Inflammatory macrophage treated with lipopolysaccharide for 1 hour (primary cell): ENCODE measurements at places on chromosomes 4 and X.

DNA sequence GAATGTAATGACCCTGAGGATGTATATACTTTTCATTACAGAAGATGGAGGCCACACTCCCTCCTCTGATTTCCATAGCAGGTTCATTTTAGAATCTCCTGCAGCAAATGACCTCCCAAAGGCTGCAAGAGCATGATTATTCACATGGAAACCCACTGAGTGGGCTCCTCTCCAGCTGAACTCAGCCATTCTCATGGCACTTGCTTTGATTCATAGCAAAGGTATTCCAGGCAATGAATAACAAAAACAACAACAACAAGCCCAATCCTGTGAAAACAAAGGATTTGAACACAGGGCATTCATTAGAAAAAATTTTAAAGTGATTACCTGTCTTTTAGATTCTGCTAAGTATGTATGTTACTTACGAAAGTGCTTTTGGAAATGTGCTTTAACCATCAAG, 894.0 kb upstream of the FRG1 start:
- no peak for DNase-seq

DNA sequence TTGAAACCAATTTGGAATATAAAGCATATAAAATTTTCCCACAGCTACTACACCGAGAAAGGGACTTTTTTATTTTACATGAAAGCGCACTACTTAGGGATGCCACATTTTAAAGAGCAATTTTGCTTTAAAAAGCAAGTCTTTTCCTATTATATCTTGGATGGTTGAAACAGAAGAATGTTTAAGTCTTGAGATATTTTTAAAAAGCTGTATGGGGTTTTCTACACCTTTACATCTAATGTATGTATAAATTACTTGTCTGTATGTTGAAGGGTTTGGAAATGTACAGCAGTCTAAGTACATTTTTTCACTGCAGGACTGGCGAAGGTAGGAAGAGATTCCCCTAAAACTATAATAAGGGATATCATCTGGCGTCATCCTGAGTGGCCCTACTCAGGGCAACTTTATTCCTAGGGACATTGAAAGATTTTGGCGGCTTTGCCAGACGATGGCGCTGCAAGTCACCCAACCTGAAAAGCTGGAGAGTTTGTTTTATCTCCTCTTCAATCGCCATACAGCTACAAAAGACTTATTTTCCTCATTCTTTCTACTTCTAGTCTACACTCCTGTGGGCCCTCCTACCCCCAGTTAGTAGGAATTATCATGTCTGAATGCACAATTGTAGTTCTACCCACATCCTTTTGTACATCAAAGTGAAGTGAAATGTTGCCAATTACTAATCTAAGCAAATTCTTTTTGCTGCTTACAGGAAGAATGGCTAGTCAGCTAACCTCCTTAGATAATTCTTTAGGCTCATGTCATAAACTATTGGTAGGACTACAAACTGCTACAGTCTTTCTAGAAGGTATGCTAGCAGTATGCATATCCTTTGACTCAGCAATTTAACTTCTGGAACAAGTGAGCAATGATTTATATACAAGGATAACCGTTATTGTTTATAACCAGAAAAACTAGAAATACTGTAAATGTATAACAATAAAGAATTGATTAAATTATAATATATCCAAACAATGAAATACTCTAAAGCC, 782 bp upstream of the NEK1 start:
- DNase-seq, result peak; percentile 83

GRCh38 chr4:102683881-102684609, 76.7 kb downstream of the MANBA start:
- DNase-seq, result no peak

DNA sequence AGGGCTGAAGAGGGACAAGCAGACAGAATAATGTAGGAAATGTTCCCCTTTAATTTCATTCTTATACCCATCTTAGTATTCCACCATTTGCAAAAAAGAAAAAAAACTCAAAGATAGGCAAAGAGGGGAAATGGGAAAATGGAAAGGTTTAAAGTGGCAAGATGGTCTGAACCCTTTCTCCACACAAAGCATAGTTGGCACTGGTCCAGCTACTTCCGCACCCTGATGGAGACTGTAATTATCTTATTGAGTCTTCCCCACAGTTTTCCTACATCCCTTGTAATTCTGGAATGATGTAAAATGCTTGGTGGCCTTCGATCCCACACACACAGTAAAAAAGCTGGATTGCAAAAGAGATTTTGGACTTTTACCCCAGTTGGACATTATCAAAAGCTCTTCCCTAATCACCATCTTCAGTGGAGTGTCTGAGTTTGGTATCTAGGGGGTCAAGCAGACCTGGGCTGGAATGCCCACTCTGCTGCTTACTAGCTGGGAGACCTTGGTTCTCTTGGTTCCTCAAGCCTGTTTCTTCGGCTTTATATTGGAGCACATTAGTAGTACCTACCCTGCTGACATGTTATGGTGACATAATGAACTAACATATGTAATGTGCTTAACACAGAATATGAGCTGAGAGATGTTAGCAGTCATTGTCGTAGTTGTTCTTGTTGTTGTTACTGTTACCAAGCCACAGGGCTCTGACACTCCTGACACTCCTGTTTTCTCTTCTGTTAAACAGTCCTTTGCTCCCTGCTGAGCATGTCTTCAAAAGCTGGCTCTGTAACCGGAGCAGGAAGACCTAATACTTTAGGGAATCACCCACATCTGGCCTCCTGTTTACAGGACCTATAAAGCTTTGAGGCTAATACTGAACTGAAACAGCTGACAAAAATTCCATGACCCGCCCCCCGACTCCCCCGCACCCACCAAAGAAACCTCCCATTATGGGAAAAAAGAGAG, 4.7 kb downstream of the SRPX2 start:
- no peak for DNase-seq

DNA sequence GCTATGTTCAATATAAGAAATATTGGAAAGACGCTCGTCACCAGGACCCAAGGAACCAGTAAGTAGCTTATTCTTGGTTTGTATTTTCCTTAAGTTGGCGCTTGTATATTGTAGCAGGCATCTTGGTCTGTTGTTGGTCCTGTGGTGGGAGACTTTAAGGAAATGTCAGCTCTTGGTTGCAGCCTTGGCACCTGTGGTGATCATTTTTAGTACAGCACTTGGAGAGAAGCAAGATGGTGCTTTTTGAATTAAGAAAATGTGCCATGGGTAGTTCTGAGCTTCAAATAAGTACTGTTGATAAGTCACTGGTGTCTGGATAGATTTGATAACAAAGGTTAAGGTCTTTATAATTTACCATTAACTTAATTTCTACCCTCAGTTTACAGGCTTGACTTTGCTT, 1.1 kb downstream of the RPS3A start:
- DNase-seq, result no peak

DNA sequence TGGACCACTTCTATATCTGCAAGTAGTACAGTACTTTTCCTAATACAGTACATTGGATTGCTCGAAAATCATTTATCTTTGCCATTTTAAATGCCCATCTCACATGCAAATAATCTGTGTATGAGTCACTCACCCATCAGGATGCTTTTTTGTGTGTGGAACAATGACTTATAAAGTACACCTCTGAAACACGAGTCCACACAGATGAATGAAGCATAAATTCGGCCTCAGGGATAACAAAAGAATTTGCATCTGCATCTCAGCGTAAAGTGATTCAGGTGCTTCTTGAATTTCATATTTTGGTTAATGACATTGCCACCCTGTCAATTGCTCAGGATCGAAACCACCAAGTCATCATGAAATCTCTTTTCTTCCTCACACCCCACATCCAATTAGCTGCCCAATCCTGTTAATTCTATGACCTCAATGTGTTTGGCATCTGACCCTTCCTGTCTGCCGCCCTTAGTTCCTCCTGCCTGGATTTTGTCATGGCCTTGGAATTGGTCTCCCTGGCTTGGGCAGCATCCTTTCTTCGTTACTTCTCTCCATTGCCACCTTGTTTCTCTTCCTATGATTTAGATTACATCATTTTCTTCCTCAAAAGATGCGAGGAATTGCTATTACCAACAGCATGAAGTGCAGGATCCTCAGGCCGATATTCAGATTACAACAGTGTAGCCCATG, 161.6 kb upstream of the MID1 start:
- no peak for DNase-seq

DNA sequence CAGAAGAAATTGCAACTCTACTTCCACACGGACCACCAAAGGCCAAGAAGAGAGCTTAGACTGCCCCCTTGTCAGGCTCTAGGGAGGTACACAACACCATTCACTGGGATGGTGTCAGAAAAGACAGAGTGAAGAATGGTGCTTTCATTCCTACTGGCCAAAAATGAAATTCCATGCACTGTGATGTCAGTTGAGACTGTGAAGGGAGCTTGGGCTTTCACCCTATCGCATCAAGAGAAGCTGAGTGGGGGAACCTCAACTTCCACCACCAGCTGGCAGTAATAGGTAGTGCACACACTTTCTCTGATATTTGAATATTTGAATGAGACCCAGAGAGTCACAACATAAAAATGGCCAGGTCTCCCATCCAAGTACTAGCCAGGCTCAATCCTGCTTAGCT, 65.9 kb downstream of the ZNF711 start:
- no peak for DNase-seq

DNA sequence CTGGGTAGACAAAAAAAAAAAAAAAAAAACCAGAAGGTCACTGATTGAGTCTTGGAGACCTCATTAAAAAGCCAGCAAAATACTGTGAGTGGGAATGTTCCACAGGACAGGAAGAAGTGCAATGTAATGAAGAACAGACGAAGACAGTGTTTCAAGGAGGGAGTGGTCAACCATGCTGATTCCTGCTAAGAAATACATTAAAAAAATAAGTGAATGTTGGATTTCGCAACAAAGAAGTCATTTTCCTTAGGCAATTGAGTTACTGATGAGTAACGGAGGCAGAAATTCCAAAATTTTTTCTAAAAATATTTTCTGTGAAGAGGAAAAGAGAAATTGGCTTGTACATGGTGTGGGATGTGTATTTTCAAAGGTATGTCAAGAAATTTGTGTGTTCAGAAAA, 94.3 kb upstream of the FAM47B start:
- DNase-seq, result no peak

DNA sequence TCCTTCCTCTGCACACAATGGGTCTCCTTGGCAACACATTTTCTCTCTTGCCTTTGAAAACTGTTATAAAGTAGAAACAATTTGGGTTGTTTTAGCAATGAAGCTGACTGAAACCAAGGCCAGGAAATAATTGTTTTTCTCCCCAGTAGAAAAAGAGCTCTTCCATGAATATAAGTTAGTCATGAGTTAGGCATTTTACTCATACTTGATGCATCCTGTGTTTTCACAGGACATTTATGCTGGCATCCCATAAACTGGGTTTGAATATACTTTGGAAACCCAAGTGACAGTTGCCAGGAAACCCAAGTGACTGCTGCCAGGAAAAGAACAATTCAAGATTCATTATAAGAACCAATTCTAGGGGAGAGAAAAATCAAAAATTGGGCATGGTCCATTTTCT, 128.6 kb upstream of the NPY2R start:
- DNase-seq, result no peak

DNA sequence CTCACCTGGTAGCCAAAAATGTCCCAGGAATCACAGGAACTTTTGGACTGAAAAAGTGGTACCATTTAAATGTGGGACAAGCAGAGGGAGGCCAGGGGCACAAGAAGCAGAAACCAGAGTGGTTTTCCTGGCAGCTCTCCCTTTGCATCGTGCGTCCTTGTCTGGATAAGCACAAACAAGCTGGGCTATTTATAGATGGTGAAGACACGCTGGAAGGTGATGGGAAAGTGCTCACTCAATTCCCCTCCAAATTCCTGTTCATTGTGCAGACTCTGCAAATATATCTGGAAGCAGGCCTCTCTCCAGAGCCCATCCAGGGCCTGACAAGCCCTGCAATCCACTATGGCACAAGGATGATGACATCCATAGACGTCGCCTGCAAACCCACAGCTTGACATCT, 63.6 kb upstream of the MAP3K15 start:
- no peak for DNase-seq

- DNase-seq, result no peak
These were observed 10.9 kb downstream of the GPAT3 start for GRCh38 chr4:83546786-83547185.

DNA sequence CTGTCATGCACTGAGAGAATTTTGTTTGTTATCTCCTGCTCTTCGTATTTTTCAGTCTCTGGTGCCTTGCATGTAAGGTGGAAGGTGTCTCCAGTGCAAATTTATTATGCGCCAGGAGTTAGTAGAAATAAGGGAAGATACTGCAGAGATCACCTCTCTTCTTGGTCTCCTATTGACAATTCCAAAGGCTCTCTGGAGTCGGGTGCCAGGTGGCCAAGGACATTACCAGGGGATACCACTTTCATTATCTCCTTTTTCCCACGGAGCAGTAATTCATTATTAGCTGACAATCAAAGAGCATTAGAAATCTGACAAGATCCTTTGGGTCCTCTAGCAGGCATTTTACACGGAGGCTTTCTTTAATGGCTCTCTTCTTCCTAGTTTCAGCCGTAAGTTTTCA, 26.0 kb downstream of the ADD1 start:
- DNase-seq, result no peak

DNA sequence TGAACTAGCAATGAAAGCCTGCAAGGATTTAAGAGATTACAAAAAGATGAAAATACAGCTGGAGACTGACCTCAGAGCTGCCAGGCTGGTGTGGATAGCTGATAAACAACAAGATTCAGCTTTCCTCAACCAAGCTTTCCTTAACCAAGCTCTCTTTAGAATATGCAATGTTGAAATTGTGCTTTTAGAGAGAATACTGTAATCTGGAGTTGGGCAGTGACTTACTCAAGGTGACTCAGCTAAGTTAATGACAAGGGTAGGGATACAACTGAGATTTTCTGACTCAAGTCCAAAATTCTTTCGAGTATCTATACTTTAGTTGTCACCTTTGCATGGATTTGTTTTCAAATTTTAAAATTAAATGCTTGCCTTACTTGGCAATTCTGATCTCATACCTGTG, 98.0 kb downstream of the AMMECR1 start:
- no peak for DNase-seq
